ENCODE measurements at places on chromosomes 11 and 22.
A peak's percentile ranks its signal among the peaks of the same experiment; 100 is the strongest.

GRCh38 chr11:68840661-68841653, 759 bp downstream of the CPT1A start:
- peak; percentile 8 for DNase-seq

DNA sequence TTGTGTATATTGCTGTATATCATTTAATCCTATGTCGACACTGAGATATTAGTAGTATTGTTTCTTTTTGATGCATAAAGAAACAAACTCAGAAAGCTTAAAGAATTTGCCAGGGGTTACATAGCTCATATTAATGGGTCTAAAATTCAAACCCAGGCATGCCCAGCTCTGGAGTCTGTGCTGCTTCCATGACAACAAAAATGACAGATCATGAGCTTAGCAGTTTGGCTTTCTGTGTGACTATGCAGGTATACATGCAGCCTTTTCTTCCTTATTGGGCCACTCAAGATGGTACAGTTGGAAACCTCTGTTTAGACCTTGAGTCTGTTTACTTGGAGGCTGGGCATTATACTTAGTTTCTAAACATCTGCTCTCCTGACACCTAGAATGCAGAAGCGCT, 220.5 kb upstream of the TENM4 start:
- DNase-seq = no peak

- DNase-seq = no peak
Measured at GRCh38 chr11:68287419-68287818, 15.6 kb upstream of the C11orf24 start.

DNA sequence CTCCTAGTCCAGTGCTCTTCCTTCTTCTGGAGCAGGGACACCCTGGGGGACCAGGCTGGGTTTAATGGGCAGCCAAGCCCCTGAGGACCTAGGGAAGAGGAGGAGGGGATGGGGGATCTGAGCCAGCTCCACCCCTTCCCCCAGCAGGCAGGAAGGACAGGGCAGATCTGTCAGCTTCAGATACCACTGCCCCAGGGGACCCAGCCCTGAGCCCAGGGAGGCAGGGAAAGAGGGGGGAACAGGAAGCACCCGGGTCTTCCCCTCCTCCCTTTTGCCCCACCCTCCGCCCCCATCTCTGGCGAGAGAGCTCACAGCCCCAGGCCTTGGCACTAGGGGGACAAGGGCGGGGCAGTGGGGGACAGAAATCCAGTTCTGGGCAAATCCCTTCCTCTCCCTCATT, 11.7 kb upstream of the SOX10 start:
- DNase-seq = no peak

- DNase-seq = no peak
Measured at GRCh38 chr11:113497066-113497910, 22.1 kb upstream of the DRD2 start.

DNA sequence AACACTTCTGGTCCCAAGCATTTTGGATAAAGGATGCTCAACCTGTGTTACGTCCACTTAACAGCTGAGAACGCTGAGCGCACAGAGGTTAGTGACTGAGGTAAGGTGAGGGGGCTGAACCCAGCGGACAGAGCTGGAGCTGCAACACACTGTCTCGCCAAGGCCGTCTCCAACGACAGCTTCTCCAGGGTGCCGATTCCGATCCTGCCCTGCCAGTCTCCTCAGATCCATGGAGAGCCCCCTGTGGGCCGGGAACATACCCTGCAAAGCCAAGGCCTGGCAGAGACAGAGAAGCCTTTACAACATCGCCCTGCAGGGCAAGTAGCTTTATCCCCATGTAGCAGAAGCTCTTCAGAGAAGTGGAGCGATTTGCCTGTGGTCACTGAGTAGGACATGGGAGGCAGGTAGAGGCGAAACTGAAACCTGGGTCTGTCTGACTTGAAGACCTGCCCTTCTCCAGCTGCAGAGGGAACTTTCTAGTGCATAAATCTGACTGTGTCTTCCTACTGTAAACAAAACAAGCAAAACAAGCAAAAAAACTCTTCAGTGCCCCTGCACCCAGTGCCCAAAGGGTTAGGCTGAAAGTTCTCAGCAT, 72.8 kb downstream of the SCUBE1 start:
- no peak for DNase-seq

DNA sequence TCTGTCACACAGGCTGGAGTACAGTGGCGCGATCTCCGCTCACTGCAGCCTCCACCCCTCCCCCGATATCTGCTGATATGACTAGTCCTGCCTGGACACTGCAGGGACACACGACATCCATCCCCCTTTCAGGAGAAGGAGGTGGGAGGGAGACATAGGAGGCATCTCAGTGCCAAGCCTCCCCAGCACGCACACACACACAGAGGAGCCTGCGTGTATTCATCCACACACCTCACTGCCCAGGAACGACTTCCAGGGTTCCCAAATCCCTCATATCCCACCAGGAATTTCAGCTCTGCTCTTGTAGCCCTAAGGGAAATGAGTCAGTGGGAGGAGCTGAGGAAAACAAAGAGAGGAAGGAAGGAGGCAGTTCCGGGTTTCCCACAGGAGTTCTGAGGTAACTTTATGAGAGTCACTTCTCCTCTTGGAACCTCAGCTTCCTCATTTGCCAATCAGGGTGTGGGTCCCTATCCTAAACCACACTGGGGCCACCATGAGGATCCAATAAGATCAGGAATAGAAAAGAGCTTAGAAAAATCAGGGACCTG, 37.2 kb upstream of the ACER3 start:
- no peak for DNase-seq

DNA sequence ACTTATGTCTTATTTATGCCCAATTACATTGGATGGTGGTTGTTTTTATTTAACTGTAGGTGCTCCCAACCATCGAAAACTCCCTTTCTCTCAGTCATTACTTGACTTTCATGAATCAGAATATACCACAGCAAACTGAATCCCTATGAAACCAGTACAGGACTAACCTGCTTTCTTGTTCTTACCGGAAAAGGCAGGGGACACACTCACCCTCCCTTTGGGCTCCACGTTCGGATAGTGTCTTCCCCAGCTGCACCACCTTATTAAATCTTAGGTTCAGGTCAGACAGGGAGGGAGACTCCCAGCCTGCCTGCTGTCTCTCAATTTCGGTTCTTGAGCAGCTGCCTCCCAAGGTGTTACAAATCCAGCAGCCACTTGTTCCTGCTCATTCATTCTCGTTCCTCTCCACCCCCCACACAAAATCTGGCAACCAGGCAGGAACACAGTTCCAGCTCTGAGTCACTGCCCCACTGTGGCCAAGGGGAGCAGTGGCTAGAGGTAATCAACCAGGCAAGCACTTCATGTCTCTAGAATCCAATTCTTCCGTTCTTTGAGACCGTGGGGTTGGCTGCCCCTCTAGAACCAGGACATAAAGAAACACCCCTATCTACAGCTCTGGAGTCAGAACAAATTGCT, 133.0 kb downstream of the PLEKHA7 start:
- no peak for DNase-seq

DNA sequence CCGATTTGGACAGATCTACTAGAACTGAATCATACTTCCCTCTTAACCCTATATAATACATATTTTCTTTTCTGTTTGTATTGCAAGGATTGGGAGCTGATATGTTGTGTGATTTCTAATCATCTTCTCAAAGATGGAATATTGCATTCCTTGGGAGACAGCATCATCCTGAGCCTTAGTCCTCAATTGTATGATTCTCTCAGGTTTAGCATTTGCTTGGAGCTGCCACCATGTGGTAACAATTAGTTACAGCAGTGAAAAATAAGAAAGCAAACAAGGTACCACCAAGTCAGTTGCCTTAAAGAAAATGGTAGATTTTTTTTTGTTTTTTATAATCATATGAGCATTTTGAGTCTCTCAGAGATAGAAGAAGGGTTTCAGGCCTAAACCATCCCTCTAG, 11.9 kb downstream of the SNX19 start:
- DNase-seq = no peak

GRCh38 chr22:27461470-27461869, 340.1 kb downstream of the MN1 start:
- DNase-seq = no peak

DNA sequence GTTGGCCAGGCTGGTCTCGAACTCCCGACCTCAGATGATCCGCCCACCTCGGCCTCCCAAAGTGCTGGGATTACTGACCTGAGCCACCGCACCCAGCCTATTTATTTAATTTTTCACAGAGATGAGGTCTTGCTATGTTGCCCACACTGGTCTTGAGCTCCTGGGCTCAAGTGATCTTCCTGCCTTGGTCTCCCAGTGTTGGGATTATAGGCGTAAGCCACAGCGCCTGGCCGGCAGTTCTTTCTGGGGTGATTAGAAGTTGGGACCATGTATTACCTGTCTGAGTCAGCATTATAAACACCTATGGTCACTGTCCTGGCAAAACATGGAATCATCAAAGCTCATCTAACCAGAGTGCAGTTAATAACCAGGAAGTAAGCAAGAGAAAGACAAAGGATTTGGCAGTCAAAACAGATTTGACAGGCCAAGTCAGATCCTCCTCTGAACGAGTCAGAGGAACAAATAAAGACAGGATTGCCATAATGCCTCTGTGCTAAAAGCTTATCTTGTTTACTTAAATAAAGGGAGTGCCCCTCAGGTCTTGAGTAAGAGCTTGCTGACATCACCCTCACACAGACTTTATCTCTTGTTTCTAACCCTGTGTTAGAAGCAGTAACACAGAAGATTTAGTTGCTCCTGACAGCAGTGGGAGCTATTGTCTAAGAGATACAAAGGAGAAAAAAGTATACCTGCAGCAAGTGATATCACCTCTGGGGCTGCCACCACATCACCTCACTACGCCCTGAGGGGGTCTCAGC, 3.7 kb downstream of the SERPIND1 start:
- no peak for DNase-seq

- no peak for DNase-seq
Measured at GRCh38 chr11:95415837-95416304, 184.9 kb upstream of the SESN3 start.

GRCh38 chr22:33519974-33520903, 400.0 kb downstream of the LARGE1 start:
- DNase-seq = no peak

Measured in stimulated activated CD4-positive, alpha-beta T cell treated with anti-CD3 and anti-CD28 coated beads, Interleukin-2, amount 100 ng/mL, for 48 hours (primary cell).